Skin of body (tissue), 3 donors: ENCODE measurements at places on chromosomes 4 and X.

DNA sequence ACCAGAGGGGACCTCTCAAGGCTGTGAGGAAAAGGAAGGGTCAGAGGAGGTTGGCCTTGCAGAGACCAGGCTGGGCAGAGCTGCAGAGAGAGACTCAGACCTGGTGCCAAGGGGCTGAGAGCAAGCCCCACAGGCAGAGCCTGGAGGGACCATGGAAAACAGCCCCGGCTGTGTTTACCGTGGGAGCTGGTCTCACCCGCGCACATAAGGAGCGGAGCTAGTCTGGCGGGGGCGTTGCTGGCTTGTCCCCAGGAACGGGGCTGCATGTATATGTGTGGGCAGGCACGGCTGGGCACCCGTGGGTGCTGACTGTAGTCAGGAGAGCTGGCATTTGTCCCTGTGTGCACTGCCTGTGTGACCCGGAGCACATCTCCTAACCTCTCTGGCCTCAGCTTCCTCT lies 45.7 kb downstream of the C4orf50 start:
- DNase-seq: no peak

GRCh38 chrX:139949703-139950102 lies 15.6 kb downstream of the CXorf66 start:
- DNase-seq: no peak

- DNase-seq: no peak
These were observed 42.4 kb downstream of the USP9X start for GRCh38 chrX:41127477-41128192.

DNA sequence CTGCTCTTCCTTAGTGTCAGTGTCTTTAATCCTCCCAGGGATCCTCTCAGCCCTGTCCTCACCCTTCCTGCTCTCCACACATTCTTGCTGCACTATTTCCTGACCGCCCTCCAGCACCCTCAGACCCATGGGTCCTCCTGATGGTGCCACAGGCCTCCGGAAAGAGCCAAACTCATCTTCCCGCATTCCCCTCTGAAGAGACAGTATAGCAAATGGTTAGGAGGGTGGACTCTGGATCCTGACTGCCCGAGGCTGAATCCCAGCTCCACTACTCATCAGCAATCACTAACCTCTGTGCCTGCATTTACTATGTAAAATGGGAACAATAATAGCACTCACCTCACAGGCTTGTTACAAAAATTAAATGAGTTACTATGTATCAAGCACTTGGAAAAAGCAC lies 6.2 kb downstream of the SUV39H1 start:
- no peak for DNase-seq
